ENCODE measurements at places on chromosomes 2 and 18. TPM values are rescaled to one million over a fixed set of nuclear protein-coding genes. Genes with fewer than 3 reads are reported as not detected.

THAP4 gene
- polyA plus RNA-seq: 34.1 TPM

EIF5B gene
- polyA plus RNA-seq: 25.2 TPM

OTOF gene
- not detected for polyA plus RNA-seq

RNF152 gene
- 7.4 TPM for polyA plus RNA-seq

Data from AG04450 (cell line).